ENCODE measurements at places on chromosomes 7 and 10.
A peak's percentile ranks its signal among the peaks of the same experiment; 100 is the strongest.

- DNase-seq, result no peak
These were observed 22.4 kb upstream of the IFIT1B start for GRCh38 chr10:89355394-89355931.

GRCh38 chr10:96133135-96133534 is 3.0 kb downstream of the ZNF518A start:
- no peak for DNase-seq

- peak; percentile 60 for DNase-seq
These were observed 17.6 kb downstream of the DNAJB12 start for GRCh38 chr10:72337039-72337629.

GRCh38 chr10:100982916-100983830 is 4.1 kb downstream of the MRPL43 start:
- no peak for DNase-seq
